ENCODE measurements at places on chromosomes 1 and 21.
A peak's percentile ranks its signal among the peaks of the same experiment; 100 is the strongest.

DNA sequence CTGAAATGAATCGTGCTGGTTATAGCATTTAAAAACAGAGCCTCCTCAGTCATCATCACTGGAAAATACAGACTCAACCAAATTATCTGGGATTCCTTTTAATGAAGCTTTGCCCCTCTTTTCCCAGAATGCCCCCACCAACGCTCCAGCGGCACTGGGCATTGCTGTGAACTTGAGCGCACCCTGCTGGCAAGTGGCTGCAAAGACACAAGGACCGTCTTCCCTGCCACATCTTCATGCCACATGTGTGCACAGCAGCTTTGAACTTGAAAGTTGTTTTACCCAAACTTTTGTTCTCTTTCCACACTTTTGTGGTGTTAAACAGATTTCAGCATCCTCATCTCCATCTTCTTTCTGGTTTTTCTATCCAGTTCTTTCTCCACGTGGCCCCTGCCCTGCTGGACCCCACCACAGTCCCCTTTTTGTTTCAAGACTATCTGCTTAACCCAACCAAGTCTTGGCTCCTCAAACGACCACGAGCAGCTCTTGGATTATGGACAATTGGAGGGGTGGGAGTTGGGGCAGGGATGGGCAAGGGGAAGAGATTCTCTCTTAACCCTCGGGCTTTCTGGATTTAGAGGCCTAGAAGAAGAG is 12.8 kb upstream of the LMX1A start:
- DNase-seq = peak; percentile 43

DNA sequence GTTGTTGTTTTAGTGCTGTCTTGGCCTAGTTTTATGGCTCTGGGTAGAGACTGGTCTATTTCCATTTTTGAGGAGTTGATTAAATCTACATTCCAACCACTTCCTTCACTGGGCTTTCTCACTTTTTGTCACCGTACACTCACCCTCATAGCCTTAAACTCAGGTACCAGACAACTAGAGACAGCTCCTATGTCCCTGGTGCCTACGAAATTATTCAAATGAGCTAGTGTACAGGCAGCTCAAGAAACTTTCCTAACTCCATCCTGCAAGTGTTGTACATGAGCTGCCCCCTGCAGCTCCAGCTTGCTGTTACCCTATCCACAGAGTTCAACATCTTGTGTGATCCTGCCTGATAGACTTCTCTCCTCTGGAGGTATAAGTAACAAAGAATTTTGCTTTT is 704.8 kb upstream of the RGS18 start:
- no peak for DNase-seq

DNA sequence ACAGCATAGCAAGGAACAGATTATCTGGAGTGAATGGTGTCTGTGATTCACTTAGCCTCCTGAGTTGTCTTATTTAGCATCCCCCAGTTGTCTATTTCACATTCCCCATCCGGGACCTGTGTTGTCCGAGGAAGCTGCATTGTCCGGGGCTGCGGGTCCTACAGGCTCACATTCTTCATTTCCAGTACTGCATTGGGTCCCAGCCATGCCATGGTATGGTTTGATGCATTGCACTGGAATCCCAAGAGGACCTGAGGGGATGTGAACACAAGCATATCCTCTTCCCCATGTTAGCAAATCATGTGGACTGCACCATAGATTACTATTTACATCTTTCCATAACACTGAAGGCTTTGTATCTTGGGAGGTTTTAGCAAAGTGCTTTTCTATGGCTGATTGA is 48.2 kb upstream of the PRELP start:
- DNase-seq = no peak

- DNase-seq = no peak
Measured at GRCh38 chr1:94325377-94326302, 88.3 kb upstream of the ARHGAP29 start.

DNA sequence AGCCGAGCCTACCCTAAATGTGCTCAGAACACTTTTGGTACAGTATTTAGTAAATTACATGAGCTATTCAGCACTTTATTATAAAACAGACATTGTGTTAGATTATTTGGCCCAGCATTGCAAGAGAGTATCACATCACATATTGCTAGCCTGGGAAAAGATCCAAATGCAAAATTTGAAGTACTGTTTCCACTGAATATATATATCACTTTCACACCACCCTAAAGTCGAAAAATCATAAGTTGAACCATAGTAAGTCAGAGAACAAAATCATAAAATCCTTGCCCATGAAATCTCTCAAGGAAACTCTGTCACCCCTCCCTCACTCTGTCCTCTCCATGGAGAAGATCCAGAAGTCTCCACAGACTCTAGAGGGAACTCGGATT is 33.1 kb downstream of the RGS8 start:
- no peak for DNase-seq

- no peak for DNase-seq
Measured at GRCh38 chr21:44938772-44939531, 877 bp upstream of the SLX9 start.

GRCh38 chr1:240295811-240296210 is 204.1 kb downstream of the FMN2 start:
- DNase-seq = no peak

GRCh38 chr1:205270764-205271163 is 43.0 kb downstream of the TMCC2 start:
- no peak for DNase-seq

GRCh38 chr21:38831526-38832467 is 26.1 kb downstream of the ETS2 start:
- peak; percentile 85 for DNase-seq

- no peak for DNase-seq
Measured at GRCh38 chr1:5658340-5659316, 333.6 kb downstream of the NPHP4 start.

DNA sequence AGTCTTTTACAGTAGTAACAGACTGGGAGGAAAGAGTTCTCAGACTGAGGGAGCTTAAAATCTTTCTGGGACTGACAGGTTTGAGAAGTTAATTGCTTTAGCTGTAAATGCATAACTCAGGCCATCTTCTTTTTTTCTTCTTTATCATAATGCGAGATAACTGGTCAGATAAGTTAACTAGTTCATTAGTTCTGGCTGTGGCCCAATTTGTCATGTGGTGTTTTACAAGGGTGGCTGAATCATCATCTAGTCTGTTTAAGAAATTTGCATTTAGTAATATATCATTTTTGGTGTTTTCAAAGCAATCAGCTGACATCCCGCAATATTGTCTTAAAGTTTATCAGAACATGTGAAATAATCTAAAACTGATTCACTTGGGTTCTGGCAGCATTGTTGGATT is 14.0 kb downstream of the HSD3B2 start:
- DNase-seq = no peak

- DNase-seq = no peak
Measured at GRCh38 chr1:156550346-156550745, 22.0 kb downstream of the IQGAP3 start.

DNA sequence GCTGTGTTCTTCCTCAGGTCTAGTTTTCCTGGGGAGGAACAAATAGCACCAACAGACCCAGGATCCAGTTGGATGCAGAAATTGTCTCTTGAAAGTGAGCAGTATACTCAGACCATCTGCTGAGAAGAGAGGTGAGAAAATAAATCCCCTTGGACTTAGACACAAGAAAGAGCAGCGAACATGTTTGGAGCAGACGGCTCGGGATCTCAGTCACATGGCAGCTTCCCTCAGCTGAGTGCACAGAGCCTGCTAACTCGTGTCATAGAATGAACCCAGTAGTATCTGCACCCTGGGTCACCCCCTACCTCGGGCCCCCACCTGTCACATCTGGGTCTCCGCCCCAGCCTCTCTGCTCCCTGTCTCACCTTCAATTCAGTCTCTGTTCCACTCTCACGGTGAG is 115.6 kb downstream of the CCDC185 start:
- no peak for DNase-seq

DNA sequence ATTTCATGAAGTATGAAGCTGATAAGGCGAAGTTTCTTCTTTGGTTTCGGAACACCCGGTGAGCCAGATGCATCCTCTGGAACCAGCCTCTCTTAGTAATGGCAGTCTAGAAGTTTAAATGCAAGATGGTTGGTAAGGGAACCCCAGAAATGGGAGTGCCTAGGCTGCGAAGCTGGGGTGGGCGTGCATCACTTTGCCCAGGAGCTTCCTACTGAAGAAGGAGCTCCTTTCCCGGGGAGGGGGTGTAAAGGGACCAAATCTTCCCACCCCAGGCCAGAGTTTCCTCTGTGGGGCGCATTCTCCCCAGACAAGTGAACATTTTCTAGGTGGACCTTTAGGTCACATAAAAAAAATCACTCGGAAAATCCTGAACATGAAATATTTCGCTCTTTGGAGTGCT is 4.4 kb downstream of the TFF2 start:
- no peak for DNase-seq

GRCh38 chr1:218090459-218090858 is 194.6 kb upstream of the RRP15 start:
- no peak for DNase-seq

DNA sequence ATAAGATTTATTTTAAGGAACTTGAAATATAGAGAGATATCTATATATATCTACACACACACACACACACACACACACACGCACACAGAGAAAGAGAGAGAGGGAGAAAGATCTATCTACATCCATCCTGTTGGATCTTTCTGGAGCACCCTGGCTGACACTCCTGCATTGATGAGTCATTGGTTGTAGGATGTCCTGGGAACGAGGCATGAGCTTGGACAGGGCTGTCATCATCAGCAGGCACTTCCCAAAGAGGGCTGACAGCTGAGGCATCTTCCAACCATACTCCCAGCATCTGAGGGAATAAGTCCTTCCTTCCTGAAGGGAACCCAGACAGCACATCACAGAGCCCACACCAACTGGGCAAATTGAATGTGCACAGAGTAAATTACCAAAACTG is 99.1 kb upstream of the ERG start:
- no peak for DNase-seq

DNA sequence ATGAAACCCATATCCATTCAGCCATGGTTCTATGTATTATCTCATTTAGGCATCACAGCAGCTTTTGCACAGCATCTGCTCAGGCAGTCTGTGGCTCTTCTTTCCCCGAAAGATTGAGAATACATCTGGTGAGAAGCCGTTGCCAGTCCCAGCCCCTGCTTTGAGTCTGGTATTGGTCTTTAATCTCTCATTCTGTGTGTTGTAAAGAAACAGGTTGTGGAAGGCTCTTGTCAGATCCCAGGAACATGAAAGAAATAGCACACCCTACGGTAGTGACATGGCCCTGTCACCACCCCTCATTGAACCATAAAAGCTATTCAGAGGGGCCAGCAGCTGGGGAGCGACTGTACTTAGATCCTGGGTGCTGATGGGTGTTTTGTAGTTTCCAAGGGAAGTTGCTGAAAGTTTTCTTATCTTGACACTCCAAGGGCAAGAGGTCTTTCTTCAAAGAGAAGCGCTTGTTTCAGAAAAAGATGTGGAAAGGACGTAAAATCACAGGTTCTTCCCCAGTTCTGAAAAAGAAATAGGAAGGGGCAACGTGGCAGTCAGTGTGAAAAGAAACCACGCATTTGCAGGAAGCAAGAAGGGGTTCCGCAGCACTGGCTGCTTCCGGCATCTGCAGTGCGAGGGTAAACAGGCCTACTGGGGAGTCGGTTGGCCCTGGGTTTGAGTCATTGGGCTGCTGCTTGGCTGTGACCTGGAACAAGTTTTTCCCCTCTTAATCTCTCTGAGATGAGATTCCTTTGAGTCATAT is 145.0 kb downstream of the DHRS3 start:
- peak; percentile 61 for DNase-seq

DNA sequence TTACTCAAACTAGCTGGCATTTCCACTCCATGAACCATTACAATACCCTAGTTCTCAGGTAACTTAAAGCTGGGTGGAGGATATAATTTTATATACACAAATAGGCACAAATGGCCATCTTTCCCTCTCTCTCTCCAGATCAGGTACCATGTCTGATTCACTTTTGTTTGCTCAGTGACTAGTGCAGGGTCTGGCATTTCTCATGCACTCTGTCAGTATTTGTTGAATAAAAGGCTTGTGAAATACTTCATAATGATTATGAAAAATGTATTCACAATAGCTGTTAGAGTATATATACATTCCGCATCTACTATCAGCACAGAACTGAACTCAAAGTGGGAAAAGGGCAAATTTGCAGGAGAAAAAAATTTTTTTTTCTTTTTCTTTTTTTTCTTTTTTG is 510.2 kb upstream of the USP24 start:
- no peak for DNase-seq

GRCh38 chr21:22575165-22575584 is 1577.0 kb downstream of the NCAM2 start:
- DNase-seq = no peak

GRCh38 chr21:45256021-45256911 is 31.4 kb downstream of the POFUT2 start:
- no peak for DNase-seq

- DNase-seq = no peak
Measured at GRCh38 chr1:77280962-77281361, 857 bp upstream of the AK5 start.

DNA sequence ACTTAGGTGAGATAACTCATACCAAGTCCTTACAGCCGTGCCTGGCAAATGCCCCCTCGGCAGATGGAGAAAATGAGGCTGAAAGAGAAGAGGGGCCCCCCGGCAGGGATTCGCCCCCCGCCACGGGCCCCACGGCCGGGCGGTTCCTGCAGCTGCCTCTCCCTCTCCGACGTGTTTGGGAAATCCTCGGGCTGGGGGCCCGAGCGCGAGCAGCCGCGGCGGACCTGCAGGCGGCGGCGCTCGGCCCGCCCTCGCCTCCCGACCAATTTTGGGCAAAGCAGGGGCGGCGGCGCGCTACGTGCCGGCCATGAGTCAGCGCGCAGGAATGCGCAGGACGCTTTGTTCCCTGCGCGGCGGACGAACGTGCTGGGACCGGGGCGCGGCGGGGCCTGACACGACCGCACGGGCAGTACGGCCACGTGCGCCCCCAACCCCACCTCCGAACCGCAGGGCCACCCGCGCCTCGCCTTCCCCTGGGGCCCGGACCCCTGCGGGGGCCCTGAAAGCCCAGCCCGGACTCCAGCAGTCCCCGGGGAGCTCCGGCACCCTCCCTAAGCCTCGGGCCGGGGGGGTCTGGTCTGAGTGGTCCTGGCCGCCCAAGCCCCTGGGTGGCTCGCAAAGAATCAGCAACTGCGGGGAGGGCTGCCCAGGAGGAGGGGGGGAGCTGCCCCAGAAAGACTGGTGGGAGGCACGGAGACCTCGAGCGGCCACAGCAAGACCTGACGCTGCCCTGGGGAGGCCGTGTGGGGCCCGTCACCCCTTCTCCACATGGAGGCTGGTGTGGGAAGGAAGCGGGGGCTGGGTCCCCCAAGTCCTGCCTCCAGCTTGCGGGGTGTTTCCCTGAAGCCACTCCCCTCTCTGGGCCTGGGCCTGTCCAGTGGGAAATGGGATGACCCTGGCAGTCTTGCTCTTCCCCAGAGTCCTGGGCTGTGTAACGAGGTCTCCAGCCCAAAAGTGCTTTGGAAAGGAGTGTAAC is 11.9 kb upstream of the EDN2 start:
- no peak for DNase-seq
